Stimulated activated CD4-positive, alpha-beta T cell treated with anti-CD3 and anti-CD28 coated beads, Interleukin-2, amount 100 ng/mL, for 4 hours (primary cell): ENCODE measurements at places on chromosomes 6 and 20.
A peak's percentile ranks its signal among the peaks of the same experiment; 100 is the strongest.

DNA sequence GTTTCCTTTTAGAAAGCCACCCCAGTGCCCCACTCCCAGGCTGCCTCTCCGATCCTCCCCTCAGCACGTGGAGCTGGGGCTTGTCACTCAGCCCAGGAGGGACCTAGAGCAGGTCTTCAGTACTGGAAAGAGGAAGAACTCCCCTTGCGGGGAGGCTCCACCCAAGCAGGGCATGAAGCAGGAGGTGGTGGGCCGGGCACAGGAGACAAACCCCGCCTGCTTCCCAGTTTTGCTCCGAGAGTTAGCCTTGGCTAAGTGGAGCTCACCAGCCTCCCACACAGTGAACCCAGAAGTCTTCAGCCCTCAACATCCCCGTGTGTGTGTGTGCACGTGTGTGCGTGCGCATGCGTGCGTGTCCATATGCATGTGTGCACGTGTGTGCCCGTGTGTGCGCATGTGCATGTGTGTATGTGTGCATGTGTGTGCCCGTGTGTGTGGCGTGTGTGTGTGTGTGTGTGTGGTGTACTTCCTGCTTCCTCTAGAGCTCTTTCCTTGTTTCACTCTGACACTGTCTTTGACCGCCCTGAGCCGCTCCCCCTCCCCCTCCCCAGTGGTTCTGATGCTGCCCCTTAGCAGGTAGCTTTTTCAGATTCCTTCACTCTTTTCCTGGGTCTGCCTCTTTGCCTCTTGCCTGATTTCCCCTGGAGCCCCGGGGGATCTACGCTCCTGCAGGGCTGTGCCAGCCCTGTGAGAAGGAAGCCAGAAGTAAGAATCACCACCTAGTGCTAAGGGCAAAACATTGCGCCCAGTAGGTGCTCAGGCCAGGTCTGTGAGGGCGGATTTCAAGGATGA is 239.8 kb downstream of the CDC5L start:
- no peak for DNase-seq

- DNase-seq: peak; percentile 42
Observed at GRCh38 chr20:25984933-25985332, 288.3 kb upstream of the ZNF337 start.

DNA sequence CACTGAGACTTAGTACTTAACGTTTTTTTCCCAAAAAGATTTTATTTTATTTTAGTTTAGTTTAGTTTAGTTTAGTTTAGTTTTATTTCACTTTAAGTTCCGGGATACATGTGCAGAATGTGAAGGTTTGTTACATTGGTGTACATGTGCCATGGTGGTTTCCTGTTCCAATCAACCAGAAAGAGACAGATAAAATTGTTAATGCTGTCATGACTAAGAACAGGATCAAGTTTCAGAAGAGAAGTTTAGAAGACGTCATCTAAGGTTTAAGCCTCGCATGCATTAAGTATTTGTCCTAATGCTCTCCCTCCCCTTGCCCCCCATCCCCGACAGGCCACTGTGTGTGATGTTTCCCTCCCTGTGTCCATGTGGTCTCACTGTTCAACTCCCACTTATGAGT is 540.0 kb downstream of the KHDRBS2 start:
- DNase-seq: no peak

DNA sequence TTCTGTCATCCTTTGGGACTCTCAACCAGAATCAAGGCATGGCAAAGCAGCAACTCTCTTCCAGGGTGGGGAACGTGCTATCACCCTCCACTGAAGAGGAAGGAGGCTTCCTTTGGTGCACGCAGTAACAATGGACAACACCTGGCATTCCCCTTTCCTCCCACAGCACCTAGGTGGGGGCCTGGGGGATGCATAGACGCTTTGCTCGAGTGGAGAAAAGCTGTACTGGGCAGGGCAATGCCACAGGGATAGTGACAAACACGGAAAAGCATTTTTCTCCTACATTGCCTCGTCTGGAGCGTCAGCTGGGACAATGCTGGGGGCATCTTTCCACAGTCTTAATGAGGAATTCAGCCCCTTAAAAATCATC is 82.9 kb downstream of the GMPR start:
- DNase-seq: no peak

- no peak for DNase-seq
Observed at GRCh38 chr6:118594877-118595276, 46.8 kb downstream of the PLN start.

GRCh38 chr6:136524936-136525413 is 25.2 kb downstream of the MAP7 start:
- no peak for DNase-seq

DNA sequence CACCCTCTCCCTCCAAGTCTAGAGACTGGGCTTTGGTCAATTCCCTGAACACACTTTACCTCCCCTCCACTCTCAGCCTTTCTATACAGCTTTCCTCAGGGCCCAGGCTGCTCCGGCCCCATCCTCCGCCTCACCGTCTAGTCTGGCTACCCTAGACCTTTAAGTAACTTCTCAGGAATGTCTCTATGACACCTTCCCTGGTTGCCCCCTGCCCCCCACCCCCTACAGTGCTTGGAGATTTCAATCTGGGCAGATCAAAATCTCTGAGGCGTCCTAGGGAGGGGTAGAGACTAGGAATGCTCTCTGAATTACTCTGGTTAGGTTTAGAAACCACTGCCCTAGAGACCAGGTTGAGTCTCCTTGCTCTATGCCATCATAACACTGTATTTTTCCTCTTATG is 6.1 kb downstream of the UBE2J1 start:
- DNase-seq: no peak

GRCh38 chr6:63750400-63750799 is 114.8 kb downstream of the PHF3 start:
- no peak for DNase-seq

- DNase-seq: no peak
Observed at GRCh38 chr6:104601131-104601651, 258.5 kb downstream of the HACE1 start.

- DNase-seq: no peak
Observed at GRCh38 chr6:156701966-156702365, 75.2 kb upstream of the ARID1B start.

DNA sequence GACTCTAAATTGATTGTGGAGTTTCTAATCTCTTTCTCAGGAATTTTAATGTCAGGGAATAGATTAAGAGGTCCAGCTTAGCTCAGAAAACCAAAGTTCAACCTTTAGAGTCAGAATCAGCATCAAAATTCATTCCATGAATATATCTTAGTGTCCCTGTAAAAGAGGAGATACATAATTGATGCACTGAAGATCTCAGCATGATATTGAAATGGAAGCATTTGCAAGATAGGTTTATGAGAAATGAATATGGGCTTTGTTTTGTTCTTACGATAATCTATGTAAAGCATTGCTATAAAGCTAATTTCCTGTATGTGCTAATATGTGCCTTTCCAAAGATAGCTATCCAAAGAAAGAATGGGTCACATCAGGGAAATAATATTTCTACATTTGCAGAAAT is 404.5 kb upstream of the HSF2 start:
- DNase-seq: no peak

DNA sequence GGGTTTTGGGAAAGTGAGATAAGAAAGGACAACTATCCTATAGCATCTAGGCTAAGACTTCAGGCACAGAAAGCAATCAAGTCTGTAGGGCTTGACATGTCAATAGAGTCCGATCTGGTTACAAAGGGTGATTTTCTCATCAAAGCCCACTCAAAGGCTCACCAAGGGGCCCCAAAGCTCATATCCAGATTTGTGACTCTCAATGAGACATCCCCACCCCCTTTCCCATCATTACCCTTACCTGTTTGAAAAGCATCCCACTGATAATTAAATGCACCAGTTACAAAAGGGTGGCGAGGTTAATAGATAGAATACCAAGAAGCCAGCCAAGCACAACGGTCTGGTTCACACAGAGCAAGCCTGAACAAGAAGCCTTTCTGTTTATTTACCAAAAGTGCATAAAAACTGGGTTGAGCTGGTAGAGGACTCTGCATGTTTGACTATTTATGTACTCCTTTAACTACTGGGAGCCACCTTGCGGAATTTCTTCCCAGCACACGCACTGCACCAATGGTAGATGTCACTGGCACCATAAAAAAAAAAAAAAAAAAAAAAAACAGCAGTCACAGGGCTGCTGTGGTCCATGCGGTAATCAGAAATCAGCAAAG is 6.1 kb downstream of the JAG1 start:
- DNase-seq: no peak

DNA sequence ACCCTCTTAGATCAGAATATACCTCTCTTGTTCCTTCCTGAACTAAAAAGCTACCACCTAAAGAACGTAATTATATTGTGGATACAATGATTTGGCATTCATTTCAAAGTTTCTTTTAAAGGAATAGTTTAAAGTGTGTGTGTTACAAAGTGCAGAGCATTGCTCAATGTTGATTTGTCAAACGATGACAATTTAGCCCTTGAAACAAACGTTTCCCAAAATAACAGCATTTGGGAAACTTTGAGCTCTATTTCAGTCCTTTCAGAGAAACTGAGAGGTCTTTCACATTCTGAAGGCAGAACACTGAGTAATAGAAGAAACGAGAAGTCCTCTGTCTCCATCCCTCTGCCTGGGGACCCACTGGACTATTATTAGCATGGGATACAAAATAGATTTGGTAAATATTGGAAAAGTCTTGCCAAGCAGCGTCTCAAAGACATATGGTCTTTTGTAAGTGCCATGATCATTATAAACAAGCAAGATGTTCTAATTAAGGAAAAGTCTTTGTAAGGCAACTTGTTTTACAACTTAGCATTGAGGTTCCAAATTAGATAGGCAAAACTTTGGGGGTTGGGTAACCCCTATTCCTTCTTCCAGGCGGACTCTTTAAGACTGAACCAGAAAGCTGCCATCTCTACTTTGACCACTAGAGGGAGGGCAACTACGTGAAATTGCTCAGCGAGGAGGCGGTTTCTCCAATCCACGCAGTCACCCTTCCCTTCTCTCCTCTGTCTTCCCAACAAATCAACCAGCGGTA is 208.8 kb downstream of the RNF144B start:
- peak; percentile 8 for DNase-seq

GRCh38 chr6:150263765-150264404 is 104.9 kb upstream of the IYD start:
- no peak for DNase-seq

DNA sequence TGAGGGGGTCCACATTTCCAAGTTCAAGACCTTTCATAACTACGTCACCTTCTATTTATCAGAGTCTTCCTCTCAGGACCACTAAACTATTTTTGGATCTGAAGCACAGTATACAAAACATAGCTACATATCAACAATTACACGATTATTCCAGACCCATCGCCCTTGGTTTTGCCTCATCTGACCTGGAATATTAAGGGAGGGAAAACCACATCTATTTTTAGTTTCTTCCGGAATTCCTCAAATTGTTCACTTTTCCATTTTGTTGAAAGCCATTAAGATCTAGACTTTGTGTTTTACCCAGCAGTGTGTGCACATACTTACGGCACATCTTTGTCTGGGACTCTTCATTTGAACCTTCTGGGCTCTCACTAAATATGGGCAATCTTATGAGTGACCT is 12.0 kb upstream of the ADGRF5 start:
- DNase-seq: no peak
